ENCODE measurements at places on chromosomes 3 and 15.

GRCh38 chr15:35963326-35963725, 417.4 kb upstream of the DPH6 start:
- no peak for DNase-seq

DNA sequence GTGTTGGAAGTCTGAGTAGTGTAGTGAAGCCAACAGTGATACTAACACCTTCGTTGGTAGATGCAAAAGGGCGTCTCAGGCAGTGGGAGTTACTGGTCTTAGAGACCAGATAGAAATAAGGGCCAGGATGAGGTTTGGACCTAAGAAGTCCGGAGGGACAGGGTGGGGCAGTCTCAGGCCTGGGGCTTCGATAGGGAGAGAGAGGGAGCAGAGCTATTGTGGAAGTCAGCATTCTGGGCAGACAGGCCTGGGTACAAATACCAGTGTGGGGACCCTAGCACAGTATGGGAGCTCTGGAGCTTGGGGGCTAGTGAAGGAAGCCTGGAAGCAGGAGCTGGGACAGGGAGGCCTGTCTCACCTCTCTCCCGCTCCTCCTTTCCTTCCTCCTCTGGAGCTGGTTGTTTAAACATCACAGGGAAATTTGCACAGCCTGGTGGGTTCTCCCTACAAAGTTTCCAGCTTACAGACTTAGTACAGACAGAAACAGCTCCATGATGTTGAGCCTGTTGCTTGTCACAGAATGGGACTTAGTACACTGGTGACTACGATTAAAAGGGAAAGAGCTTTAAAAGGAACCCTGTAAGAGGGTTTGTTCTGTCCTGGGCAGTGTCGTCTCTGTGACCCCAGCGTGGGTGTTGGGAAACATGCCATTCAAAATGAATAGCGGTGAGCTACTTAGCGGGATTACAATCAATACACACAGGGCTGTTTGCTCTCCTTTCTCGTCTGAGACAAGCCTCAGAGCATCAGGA, 76.4 kb upstream of the TNFAIP8L3 start:
- no peak for DNase-seq

DNA sequence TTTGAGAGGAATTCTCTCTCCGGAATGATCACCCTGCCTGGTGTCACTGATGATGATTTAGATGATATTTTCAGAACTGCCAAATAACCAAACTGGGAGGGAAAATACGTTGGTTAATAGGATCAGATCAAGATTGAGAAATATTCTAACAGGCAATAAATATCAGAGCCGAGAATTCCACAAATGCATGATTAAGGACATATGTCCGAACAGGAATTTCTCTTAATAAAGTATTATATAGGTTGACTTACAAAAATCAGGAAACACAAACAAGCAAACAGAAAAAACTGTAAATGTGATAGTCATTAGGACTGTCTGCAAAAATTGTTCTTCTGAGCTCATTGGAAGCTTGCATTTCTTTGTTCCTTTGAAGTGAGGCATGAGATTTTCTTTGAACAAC, 75.1 kb upstream of the PHLDB2 start:
- no peak for DNase-seq

DNA sequence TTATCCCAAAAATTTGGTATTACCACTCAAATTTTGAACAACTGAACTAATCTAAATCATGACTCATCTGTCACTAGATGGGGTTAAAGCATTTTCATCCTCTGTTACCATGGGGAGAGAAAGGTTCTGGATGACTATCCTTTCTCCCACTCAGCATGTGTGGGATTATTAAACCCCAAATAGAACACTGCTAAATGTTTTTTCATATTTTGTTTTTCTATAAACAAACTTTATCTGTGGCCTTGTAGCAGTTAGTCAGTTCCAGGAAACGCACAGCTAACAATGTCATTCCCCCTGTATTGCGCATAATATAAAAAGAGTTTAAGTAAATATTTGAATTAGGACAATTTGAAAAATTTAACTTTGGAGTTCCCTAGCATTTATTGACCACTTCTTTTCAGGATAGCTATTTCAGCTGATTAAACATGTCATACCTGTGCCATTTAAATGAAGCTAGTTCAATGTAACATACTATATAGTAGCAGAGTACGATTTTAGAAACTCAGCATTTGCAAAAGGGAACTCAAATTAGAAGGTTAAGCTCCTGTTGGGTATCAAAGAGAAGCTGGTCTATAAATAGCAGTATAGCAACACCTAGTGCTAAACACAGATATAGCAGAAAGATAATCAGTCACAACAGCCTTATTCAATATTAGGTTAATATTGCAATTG, 9.2 kb upstream of the TMEM212 start:
- no peak for DNase-seq

DNA sequence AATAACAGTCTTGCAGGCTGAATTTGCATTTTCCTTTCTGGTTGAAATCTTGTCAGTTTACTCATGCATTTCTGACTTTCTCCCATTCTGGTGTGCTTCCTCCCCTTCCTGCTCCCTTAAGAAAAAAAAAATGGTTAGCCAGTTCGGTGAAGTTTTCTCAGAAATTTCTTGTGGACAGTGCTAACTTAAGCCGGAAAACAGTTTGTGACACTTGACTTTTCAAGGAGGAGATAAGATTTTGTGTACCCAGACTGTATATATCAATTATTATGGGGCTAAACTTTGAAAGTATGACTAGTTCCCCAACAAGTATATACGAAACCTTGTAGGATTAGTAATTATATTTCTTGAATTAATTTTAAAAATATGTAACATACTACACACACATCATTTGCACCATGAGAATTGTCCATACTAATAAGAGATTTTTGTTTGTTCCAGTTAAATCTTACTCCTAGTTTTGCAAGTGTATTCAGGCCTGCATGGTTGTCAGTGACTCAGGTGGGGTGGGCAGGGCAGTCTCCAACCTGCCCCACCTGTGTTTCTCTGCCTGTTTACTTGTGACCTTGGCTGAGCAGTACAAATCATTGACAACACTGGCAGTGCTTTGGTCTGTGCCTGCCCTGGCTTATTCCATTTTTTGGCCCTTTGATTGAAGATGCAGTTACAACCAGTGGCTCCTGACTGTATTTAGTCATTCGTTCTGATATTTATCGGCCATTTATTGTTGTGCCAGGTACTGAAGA, 19.1 kb downstream of the UBE2E1 start:
- DNase-seq: no peak

GRCh38 chr3:187210091-187210490, 12.8 kb downstream of the RTP1 start:
- DNase-seq: no peak

- no peak for DNase-seq
These were observed 106.6 kb upstream of the TMC3 start for GRCh38 chr15:81480645-81481053.

DNA sequence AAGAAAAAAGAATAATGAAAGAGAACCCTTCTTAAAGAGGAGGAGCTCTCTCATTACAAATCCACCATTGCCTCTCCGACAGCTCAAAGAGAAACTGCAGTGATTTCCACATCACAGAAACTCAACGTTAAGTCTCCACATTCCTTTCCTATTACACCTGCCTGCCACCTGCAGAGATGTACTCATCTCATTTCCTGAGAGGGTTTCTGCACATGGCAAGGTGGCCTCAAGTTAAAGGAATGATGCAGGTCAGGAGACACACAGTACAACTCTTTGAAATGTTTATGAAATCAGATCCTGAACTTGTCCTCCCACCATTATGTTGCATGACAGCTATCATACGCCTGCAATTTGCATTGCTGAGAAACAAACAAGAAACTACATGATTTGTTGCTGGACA, 458.4 kb upstream of the ADAMTS9 start:
- DNase-seq: no peak

GRCh38 chr3:5466065-5466464, 278.6 kb downstream of the EDEM1 start:
- no peak for DNase-seq

GRCh38 chr3:109132801-109133473, 3.6 kb upstream of the C3orf85 start:
- no peak for DNase-seq

GRCh38 chr3:169323578-169324451, 339.7 kb downstream of the MECOM start:
- DNase-seq: no peak

GRCh38 chr3:69649120-69650065, 89.9 kb upstream of the MITF start:
- DNase-seq: no peak

DNA sequence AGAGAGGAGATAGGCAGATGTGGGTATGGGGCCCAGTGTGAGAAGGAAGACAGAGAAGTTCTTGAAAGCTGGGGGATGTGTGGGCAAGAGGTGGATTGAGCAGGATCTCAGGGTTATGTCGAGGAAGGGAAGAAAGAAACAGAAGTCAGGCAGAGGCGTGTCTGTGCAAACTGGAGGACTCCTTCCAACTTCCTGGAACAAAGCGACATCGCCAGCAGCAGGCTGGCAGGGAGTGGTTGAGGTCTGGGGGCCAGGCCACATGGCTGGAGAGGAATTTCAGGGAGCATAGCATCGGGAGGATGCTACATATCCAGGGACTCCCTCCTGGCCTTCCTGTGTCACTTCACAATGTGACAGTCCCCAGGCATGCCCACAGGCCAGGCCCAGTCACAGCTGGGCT, 42.9 kb upstream of the MYZAP start:
- no peak for DNase-seq

- DNase-seq: no peak
These were observed 41.0 kb upstream of the IREB2 start for GRCh38 chr15:78396976-78397375.

DNA sequence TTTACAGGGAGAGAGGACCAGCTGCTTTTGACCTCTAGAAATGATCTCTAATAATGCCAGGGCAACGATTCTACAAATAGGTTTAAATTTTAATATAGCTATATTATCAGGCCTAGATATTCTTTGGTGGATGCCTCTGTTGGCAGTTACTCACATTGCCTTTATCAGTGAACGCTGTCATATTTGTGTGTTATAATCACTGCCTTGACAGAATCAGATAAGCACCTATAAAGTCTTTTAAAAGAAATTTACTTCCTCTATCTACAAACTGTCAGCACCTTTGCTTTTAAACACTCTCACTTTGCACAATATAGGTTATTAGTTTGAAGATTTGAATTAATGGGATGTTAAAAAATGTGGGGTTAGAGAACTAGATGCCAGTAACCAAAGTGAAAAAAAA, 324.1 kb downstream of the ZIC1 start:
- no peak for DNase-seq

GRCh38 chr3:136919799-136920580, 37.8 kb upstream of the IL20RB start:
- DNase-seq: no peak

GRCh38 chr3:37256447-37256846, 82.1 kb upstream of the LRRFIP2 start:
- DNase-seq: no peak

DNA sequence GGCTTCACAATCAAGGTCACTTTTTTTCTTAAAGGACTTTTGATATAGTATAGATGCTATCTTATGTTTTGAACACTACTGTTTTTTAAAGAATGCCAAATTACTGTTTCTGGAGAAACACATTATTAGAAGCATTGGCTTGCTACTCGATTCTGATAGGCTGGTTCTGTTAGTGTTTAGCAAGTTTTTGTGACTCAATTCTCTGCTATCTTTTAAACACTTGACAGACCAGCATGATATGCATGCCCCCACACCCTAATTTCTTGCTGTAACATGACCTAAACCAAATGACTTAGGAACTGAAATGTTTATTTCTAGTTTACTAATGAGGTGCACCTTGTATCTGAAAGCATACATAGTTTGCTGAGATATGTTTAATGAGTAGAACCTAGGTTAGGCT, 5.5 kb upstream of the IL20RB start:
- no peak for DNase-seq

DNA sequence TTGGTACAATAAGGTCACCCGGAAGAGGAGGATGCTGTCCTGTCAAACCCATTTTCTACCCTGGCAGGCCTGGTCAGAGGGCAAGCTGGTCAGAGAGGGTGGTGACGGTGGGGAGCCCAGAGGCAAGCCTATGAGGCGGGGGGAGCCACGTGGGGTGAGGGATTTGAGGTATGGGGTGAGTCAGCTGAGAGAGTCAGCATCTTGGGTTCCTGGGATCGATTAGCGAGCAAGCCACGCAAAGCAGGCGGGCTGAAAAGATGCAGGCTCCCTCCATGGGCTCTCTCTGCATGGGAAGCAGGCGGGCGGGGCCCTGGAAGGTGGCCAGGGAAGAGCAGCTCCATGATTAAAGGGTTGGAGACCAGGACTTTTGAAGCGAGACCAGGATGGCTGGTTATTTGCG, 48.1 kb downstream of the MAGEF1 start:
- no peak for DNase-seq

- peak; percentile 57 for DNase-seq
These were observed 15.9 kb downstream of the RPLP1 start for GRCh38 chr15:69468241-69469121.

DNA sequence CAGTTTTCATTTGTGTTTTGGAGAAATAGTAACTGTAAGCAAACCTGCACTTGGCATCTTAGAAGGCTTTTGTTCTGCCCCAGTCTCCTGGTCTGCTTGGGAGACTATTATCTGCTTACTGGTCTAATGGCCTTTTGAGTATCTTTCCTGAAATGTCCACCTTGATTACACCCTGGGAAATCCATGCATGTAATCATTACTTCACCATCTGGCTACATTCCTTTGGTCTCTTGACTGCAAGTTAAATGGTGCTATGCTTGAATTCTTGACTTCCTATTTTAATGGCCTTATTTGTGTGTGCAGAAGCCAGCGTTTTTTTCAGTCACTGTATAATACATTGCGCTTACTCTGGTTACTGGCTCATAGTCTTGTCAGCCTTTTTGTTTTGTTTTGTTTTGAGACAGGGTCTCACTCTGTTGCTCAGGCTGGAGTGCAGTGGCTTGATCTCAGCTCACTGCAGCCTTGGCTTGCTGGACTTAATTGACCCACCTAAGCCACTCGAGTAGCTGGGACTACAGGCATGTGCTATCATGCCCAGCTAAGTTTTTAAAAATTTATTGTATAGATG, 30.0 kb downstream of the CHD2 start:
- no peak for DNase-seq

DNA sequence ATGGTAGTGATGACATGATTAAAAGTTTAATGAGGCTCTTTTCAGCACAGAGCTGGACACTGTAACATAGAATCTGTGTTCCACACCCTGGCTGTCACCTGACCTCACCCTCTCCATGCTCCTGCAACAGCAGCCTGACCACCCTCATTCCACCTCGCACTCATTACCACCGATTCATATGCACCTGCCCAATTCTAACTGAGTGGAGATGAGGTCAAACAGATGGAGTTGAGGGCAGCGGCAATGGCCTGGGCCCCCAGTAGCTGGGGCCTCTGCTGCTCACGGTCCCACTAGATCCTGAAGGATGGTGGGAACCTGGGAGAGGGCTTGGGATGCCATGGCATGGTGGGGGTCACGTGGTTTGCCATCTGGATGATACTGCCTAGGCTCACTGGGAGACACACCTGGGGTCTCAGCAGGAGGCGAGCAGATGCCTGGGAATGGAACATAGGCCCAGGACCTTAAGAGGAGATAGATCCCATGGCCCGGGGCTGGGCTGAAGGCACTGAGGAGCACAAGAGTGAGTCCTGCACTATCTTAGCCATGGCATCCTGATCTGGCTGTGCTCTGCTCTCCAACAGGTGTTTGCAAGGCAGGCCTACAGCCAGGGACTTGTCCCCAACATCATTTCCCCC, 1.3 kb downstream of the SCN5A start:
- no peak for DNase-seq

All from stimulated activated CD4-positive, alpha-beta T cell treated with anti-CD3 and anti-CD28 coated beads, Interleukin-15, amount 100 ng/mL, for 1 hour (primary cell).